ENCODE measurements at places on chromosomes 4 and X.

DNA sequence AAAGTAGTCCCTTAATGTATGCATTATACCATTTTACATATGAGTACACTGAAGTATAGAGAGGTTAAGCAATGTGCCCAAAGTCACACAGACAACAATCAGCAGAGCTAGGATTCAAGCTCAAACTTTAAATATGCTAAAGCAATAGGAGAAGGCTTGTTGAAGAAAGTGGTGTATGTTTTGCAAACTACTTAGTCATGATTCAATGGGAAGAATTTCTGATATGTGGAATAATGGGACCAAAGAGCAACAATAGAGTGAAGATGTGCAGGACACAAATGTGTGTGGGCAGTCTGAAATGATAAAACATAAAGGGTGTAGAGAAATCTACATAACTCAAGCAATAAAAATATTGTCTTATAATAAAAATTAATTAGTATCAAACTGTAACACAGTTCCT, 109.0 kb upstream of the ARSJ start:
- no peak for DNase-seq

- no peak for DNase-seq
Observed at GRCh38 chrX:13009844-13010243, 34.6 kb downstream of the FAM9C start.

DNA sequence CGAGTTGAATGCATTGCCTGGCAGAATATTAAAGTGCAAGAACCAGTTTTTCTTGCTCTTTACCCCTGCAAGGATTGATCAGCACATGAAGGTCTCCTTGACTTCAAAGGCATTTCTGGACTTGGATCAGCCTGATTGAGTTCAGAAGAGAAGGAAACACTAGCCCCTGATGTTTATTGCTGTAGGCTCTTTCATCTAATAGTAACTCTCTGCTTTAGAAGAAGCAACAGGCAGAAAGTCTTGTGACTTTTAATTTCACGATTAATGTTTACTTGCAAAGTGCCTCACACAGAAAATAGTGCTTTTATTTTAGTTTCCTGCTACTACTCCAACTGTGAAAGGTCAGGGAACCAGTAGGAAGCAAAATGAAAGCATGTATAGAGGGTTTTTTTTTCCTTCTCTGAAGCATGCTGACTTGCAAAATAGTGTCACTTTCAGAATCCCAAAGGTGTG, 69.1 kb downstream of the PCDH7 start:
- DNase-seq, result no peak

- DNase-seq, result no peak
Observed at GRCh38 chrX:12447448-12448064, 309.3 kb downstream of the FRMPD4 start.

DNA sequence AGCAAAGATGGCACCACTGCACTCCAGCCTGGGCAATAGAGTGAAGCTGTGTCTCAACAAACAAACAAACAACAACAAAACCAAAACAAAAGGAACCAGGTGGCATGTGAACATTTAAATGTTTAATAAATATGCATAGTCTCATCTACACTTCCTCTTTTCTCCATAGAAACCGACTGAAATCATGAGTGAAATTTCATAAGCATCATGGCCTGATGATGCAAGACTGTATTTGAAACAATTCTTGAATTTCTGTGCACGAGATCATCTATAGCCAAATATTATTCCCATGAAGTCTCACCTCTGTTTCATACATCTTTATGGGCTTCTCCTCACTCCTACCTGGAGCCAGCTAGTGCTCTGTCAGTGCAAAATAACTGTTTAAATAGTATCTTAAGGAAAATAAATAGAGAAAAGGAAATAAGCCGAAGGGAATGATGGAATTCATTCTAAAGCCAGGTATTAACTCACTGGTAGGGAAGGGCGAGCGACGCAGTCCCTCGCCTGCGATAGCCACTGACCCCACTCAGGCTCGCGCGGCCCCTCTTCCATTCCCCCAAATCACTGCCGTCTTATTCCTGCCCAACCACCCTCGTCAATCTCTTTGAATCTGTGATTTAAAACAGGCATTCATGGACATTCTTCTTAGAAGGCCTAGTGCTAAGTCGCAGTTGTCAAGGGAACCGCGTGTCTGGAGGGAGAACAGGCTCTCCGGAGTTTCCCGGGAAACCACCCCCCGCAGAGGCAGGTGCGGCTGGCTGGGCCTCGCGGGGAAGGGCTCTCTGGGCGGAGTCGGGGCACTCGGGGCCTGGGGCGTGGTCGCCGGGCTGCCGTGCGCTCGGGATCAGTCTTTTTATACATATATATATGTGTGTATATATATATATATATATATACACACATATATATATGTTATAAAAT, 52.4 kb upstream of the TRIM2 start:
- DNase-seq, result peak; percentile 52

DNA sequence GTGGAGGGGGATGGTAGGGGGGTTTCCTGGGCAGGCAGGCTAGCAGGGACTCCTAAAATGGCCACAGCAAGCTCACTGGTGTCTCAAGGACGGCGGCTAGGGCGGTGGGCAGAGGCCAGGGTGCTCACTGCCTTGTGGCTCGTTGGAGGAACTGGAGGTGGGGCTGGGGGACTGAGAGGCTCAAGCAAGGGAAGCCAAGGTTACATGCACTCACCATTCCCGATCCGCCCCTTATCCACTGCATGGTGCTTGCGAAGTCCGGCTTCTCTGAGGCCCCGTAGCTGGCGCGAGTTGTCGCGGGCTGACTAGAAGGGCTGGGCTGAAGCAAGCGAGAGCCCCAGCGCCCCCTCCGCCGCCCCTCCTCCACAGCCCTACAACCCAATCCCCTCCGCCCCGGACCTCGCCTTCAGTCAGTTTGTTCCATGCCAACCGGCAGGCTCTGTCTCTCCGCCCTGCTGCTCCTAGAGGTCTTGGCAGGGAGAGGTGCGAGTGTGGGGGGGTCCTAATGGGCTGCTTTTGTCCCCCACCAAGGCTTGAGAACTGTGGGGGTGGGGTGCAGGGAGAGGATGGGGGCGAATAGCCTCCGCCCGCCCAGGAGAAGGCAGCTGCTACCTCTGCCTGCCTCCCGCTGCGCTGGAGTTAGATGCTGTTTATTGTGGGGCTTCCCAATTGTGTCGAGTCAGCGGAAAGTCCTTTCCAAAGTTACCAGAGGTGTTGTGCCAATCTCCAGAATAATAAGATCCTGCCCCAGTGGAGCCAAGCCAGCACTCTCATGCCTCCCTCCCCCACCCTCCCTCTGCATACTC, at the start of gene ARHGEF9:
Gene ARHGEF9, minus strand, starts transcription at position 313 of the 806 bp plus-strand sequence. Its CDS starts 69 bp downstream, at position 244.
- DNase-seq, result no peak

DNA sequence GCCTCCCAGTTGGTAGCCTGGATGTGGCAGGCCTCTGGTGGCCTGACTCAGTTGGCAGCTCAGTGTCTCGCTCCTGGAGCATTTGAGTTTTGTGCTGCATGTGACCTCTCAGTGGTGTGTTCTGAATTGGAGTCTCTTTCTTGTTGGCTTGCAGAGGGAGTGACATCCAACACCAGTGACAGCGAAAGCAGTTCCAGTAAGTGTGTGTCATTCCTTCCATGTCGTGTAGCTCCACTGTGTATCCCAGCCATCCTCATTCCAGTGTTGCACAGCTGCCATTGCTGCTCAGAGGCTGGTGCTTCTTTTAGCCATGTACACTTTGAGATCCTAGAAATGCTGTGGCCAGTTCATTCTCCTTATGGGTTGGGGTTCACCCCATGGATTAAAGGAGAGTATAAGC, 52.4 kb downstream of the DLG3 start:
- DNase-seq, result no peak

GRCh38 chrX:91279479-91279878, 155.2 kb upstream of the PABPC5 start:
- DNase-seq, result no peak

- DNase-seq, result peak; percentile 55
Observed at GRCh38 chrX:47191331-47191730, 2.3 kb upstream of the UBA1 start.

Measured in CD4-positive, alpha-beta T cell treated with Interleukin-21 for 1 hour (primary cell).